ENCODE measurements at places on chromosomes 2 and 18.

GRCh38 chr2:102335871-102336366 is 19.7 kb upstream of the IL18R1 start:
- no peak for DNase-seq

DNA sequence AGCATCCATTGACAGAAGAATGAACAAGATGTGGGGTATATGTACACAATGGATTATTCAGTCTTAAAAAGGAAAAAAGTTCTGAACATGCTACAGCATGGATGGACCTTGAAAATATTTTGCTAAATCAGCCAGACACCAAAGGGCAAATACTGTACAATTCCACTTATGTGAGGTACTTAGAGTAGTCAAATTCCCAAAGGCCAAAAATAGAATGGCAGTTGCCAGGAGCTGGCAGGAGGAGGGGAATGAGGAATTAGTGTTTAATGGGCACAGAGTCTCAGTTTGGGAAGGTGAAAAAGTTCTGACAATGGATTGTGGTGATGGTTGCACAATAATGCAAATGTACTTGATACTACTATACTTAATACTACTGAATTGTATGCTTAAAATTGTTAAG is 193.2 kb downstream of the MBD2 start:
- DNase-seq, result no peak

- no peak for DNase-seq
Observed at GRCh38 chr18:72672364-72673184, 128.4 kb upstream of the CBLN2 start.

- DNase-seq, result no peak
Observed at GRCh38 chr18:76416911-76417310, 78.1 kb downstream of the ZNF516 start.

- DNase-seq, result no peak
Observed at GRCh38 chr2:60159519-60159918, 393.9 kb downstream of the BCL11A start.

GRCh38 chr2:53786352-53786704 is 425 bp downstream of the ASB3 start:
- no peak for DNase-seq

- no peak for DNase-seq
Observed at GRCh38 chr2:65228263-65228750, 676 bp downstream of the ACTR2 start.

GRCh38 chr2:73984203-73984921 is at the start of gene TET3:
TSS of gene TET3 (plus strand) at chr2:73984910. CDS start at chr2:73986404, 1,494 bp downstream.
- no peak for DNase-seq

GRCh38 chr2:20398956-20399567 is 47.8 kb upstream of the RHOB start:
- no peak for DNase-seq

DNA sequence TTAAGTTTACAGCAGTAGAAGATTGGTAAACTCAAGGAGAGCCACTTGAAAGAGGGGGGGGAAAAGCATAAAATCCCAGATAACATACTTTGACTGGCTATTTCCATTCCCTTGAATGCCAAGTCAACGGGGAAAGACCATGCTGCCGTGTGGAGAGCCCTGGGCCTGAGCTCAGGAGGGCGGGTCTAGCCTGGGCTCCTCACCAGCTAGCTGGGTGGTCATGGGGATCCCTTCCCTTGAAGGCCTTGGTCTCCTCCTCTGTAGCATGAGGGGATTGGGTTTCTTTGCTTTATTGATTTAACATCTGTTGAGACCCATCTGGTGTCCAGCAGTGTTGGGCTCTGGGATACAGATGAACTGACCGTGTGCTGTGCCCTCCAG is 35.0 kb downstream of the TEX51 start:
- no peak for DNase-seq

DNA sequence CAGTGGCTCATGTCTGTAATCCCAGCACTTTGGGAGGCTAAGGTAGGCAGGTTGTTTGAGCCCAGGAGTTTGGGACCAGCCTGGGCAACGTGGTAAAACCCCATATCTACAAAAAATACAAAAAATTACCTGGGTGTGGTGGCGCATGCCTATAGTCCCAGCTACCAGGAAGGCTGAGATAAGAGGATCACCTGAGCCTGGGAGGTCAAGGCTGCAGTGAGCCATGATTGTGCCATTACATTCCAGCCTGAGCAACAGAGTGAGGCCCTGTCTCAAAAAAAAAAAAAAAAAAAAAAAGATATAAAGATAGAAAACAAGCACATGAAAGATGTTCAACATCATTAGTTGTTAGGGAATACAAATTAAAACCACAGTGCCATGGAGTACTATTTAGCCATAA is 65.3 kb upstream of the UGP2 start:
- no peak for DNase-seq

GRCh38 chr18:475202-476031 is 25.1 kb downstream of the COLEC12 start:
- no peak for DNase-seq

GRCh38 chr2:237636578-237636977 is 9.2 kb downstream of the LRRFIP1 start:
- DNase-seq, result no peak

DNA sequence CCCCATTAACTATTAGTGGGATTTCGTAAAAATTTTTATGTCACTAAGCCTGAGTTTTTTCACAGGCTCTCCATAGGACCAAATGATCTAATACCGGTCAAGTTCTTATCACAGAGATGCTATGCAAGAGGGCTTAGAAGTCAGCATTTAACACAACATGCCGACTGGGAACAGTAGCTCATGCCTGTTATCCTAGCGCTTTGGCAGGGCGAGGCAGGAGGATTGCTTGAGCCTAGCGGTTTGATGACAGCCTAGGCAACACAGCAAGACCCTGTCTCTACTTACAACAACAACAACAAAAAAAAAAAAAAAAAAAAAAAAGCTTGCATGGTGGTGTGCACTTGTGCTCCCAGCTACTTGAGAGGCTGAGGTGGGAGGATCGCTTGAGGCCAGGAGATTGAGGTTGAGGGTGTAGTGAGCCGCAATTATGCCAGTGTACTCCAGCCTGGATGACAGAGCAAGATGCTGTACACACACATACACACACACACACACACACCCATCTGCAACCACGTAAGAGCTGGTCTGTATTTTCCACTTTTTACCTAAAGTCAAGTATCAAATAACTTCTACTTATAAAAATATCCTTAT is 67.6 kb upstream of the FAM124B start:
- DNase-seq, result no peak

DNA sequence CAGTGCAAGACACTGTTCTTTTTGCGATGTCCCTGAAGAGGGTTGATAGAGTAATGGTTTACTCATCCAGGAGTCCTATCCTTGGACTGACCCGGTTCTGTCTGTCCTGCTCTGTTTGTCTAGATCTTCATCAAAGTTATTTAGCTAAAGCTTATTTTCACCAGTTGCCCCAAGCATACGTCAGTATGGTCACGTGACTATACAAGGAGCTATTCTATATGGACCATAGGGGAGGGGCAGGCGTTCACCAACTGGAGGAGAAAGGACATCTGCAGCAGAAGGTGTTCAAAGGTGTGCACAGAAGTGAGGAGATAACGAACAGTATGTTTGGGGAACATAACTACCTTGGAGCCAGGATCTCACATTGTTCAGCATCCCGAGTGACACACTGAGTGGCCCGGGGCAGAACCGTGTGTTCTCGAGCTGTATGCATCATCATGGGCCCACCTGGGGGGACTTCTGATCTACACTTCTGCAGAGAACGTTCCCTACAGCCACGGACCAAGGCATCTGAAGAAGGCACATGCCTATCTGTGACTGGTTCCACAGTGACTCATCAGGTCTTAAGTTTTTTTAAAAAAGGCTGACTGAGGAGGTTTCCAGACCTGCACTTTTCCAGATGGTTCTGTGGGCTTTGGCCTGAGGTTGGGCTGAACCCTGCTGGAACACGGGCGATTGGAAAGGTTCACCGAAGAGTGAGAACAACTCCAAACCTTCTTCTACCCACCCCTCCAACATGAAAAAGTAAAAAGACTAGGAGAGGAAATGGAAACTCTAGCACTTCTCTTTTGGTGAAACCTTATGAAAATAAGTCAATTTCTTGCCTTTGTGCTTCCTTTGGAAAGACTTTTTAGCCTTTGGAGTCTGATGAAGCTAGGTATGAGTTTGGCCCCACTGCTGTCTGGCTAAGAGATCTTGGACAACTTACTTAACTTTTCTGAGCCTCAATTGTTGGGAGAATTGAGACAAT is 68.6 kb upstream of the YWHAQ start:
- DNase-seq, result no peak

DNA sequence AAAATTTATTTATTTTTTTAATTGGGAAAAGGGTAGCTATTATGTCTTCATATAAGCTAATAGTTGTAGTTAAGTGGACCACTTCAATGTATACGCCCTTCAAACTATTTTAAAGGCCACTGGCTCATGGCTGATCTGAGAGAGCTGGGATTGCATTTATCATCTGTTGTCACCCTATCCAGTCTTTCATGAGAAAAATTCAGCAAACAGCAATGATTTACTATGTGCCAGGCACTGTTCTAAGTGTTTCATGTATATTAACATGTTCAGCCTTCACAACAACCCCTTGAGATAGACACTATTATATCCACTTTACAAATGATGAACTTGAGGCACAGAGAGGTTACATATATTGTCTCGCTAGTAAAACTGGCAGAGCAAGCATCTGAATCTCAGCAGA is 66.1 kb upstream of the ZNF397 start:
- DNase-seq, result no peak

Measured in activated CD8-positive, alpha-beta memory T cell treated with anti-CD3 and anti-CD28 coated beads for 4 hours (primary cell).